Vagina (tissue), 2 donors: ENCODE measurements at places on chromosomes 3 and 15.

DNA sequence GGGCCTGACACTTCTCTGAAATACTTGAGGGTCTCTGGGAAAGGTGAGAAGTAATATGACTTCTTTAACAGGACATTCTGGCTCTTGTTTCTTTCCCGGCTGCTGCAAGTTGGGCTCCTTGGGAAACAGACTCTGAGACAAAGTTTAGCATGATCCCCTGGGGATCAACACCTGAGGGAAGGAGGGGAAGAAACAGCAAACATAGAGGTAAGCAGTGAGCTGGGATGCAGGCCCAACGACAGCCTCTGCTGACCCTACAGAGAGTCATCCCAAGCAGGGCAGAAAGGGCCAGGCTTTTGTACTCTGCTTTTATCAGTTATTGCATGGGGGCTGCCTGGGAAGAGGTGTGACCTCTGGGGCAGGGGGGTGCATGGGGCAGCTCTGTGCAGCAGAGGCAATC, 26.8 kb upstream of the DUT start:
- DNase-seq, result no peak

DNA sequence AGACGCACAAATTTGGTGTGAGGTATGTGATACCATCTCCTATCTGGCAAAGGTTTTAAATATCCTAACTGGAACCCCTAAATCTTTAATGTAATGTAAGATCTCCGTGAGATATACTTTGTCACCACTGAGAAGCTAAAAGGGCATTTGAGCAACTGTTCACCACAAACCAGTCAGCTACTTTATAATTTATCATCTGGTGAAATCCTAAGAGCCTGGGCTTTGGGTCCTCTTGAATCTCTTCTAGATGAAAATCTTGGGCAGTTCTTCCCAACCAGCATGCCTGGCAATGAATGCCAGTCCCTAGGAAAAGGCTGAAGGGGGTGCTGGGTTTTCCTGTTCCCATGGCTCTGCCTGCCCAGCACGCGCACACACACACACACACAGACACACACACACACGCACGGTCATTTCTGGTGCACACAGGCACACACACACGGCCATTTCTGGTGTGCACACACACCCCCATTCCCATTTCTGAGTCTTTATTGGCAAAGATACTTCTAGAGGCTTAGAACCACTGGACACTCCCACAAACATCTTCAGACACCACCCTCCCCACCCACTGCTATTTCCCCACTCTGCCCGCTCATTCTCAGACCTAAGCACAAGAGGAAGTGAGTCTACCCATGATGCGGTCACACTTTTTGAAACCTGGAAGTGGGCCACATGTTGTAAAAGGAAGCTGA, 72.6 kb downstream of the MYO1E start:
- DNase-seq, result peak; percentile 92

DNA sequence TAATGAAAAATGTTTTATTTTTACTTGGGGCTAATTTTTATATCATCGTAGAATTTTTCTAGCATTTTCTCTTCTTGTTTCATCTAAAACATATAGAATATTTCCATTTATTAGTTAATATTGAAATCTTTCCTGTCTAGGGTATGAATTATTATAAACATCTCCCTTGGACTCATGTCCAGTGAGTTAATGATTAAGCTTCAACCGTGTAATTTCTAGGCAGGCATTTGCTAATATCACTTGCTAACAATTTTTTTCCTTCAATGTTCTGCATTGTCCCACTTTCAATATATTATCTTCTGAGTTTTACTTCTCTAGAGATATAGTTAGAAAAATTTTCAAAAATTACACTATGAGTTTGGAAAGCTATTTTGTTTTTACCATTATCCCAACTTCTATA, 1371.6 kb upstream of the EPHA6 start:
- DNase-seq, result no peak

- DNase-seq, result no peak
Measured at GRCh38 chr15:48708641-48709040, 63.1 kb upstream of the FBN1 start.

DNA sequence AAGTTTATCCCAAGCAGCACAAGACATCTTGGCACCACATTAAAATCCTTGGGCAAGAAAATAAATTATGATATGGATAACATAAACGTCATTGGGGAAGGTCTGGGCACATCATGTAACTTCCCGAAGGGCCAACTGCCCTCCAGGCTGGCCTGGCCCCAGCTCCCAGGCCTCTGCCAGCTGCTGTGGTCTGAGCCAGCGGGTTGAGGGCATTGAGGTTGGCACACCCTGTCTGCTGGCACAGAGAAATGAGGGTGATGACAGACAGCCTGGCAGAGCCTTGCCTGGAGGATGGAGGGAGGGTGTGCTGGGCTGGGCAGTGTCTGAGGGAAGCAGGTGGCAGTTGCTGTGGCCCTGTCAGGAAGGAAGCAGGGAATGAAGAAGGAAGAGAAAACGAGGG, 3.3 kb upstream of the RBSN start:
- DNase-seq, result no peak

GRCh38 chr3:107524841-107525643, 2.3 kb downstream of the BBX start:
- DNase-seq, result no peak

GRCh38 chr3:18438586-18438985, 13.4 kb upstream of the SATB1 start:
- no peak for DNase-seq

- DNase-seq, result no peak
Measured at GRCh38 chr3:71109241-71109976, 474.1 kb downstream of the FOXP1 start.

GRCh38 chr15:75647370-75648155, at the start of gene SNX33:
Gene SNX33 (plus strand): TSS chr15:75647912. CDS start chr15:75649103, 1,191 bp downstream.
- no peak for DNase-seq

- no peak for DNase-seq
Measured at GRCh38 chr15:63800241-63800640, 33.5 kb downstream of the HERC1 start.

DNA sequence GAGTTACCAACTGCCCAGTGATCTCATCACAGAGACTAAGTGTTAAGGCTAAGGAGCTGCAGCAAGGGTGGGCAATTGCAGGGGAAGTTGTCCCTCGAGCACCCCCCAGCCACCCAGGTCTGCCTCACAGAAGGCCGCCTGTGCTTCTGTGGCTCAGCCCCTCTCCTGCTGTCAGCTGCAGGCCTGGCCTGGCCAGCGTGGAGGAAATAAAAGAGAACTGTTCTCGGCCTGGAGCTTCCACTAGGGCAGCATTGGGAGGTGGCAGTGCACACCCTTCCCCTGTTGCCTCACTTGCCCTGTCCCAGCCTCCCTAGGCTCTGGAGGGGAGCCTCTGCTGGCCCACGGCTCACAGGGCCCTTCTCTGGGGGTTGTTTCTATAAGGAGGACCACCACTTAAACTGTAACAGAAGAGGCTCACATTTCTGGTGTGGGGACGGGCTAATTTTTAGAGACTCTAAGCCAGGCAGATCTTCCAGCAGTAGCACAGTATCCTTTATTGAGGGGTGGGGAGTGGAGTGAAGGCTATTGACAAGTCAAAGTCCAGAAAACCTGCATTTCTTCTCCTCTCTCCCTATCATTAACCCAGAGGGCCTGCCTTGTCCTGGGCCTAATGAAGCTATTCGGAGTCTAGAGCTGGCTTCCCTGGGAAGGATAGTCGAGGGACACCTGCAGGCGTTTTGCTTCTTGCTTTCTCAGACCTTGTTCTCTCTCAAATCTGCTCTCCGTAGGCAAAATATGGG, 75.6 kb upstream of the ADPGK start:
- DNase-seq, result peak; percentile 91

DNA sequence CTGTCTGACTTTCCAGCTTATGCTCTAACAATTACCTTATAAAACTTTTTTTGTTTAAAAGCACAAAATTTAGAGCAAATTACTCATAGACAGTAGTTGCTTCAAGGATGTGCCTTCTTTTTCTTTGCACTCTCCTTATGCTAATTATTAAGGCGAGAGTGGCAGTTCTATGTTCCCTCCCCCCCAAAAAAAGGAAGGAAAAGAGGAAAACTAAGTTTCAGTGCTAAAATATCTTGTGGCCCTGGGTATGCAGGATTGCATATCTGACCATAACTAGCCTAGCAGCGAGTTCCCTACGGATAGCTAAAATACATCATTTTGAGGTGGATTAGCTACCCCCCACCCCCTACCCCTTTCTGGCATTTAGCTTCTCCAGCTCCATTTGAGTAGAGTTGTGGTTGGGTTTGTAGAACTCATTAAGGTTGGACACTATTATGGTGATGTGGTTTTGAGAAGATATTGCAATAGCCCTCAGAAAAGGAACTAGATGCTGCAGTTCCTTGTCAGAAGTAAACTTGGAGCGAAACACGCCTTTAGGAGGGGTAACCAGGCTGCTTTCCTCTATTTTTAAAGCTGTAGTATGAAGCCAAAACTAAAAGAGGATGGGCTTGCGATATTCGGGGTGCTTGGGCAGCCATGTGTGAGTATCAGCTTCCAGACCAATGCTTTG, 174.6 kb downstream of the AKAP13 start:
- DNase-seq, result no peak

- no peak for DNase-seq
Measured at GRCh38 chr15:66566963-66567531, 1.2 kb upstream of the LCTL start.

DNA sequence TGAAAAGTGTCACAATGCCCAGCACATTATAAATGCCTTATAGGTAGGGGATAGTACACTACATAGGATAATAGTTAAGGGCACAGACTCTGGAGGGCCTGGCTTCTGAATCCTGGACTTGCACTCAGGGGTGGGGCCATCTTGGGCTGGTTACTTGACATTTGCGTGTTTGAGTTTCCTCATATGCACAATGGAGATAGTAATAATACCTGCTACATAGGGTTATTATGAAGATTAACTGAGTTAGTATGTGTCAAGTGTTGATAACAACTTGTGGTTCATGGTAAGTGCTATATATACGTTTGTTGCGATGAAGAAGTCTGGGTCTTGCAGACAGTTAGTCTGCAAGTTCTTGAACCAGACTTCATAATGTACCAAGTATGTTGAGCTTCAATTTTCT, 37.0 kb downstream of the MITF start:
- no peak for DNase-seq

GRCh38 chr3:170128977-170129431, 52.5 kb downstream of the PHC3 start:
- DNase-seq, result no peak

GRCh38 chr3:10529809-10530208, 24.4 kb upstream of the ATP2B2 start:
- peak; percentile 74 for DNase-seq

DNA sequence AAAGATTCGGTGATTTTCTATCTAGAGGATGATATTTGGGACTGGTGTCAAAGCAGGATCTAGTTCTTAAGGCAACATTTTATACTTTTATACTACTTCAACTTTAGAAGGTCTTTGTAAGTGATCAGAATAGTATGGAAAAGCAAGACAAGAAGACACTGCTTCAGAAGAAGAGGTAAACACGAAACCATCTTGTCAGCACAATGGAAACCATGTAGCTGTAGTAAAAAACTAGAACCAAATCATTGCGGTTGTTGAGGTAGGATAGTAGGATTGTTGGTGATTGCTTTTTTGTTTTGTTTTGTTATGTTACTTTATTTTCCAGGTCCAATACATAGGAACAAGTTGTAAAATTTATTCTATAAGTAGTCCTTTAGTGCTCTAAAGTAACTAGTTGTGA, 40.0 kb downstream of the SEMA6D start:
- no peak for DNase-seq

DNA sequence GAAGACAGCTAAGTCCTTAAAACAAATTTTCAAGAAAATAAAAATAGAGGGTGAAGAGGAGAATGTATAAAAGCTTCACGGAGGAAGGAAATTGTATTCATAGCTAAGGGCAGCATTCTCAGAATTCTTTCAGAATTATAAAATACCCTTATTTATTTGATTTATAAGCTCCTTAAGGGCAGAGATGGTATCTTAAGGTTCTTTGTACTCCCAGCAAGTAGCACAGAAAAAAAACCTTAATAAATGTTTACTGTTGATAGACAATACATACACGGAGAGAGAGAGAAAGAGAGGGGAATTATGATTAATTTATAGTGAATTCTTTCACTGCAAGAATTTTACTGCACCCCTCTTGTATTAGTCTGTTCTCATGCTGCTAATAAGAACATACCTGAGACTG, 375.6 kb upstream of the CCDC54 start:
- DNase-seq, result no peak

GRCh38 chr3:81932681-81933080, 171.2 kb upstream of the GBE1 start:
- DNase-seq, result no peak

- DNase-seq, result no peak
Measured at GRCh38 chr15:91944331-91944730, 90.8 kb downstream of the SLCO3A1 start.

GRCh38 chr3:88013592-88013991, 45.2 kb downstream of the CGGBP1 start:
- no peak for DNase-seq

- DNase-seq, result no peak
Measured at GRCh38 chr3:22129101-22129500, 378.1 kb upstream of the ZNF385D start.

- DNase-seq, result peak; percentile 86
Measured at GRCh38 chr3:120450600-120451271, at the start of gene FSTL1. Gene FSTL1 (minus strand): TSS chr3:120450992. CDS start chr3:120450746, 246 bp downstream.

DNA sequence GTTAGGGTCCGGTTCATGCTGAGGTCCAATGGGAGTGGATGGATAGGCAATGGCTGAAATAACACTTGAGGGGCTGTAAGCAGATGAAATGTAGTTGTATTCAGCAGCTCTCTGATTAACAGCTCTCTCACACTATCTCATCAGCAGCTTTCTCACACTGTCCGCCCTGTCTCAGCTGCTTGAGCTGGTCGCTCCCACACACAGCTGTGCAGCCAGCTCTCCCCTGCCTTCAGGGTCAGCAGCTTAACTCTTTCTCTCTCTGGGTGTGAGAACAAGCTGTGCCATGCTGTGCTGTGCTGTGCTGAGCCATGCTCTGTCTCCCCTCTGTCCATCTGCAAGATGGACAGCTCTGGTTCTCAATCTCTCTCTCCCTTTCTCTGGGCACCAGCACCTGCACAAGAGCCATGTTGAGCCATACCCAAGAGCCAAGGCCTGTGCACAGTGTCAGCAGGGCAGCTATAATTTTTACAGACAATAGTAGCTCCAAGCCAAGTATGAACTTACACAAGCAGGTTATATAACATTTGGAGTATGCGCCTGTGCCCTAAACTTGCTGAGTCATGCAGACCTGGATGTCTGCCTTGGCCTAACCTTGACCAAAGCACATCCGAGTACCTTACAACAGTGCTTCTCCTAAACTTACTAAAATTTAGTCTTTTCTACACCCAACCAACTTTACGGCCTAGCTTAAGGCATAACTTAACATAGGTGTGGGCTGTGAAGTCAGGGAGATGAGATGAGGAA, 291.3 kb upstream of the TRIM42 start:
- peak; percentile 82 for DNase-seq

DNA sequence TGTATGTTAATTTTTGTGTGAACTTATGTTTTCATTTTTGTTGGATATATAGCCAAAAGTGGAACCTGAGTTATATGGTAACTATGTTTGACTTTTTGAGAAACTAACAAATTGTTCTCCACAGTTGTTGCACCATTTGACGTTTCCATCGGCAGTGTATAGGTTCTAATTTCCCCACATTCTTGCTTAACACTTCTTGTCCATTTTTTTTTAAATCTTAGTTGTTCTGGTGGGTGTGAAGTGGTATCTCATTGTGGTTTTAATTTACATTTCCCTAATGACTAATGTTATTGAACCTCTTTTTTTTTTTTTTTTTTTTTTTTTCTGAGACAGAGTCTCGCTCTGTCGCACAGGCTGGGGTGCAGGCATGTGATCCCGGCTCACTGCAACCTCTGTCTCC, 8.0 kb downstream of the NISCH start:
- DNase-seq, result no peak

- DNase-seq, result no peak
Measured at GRCh38 chr3:71593106-71593505, 9.6 kb upstream of the FOXP1 start.
